Stimulated activated CD4-positive, alpha-beta T cell treated with anti-CD3 and anti-CD28 coated beads, Interleukin-15, amount 100 ng/mL, for 1 hour (primary cell): ENCODE measurements at places on chromosomes 11 and 22.
A peak's percentile ranks its signal among the peaks of the same experiment; 100 is the strongest.

- no peak for DNase-seq
Measured at GRCh38 chr11:34444428-34444827, 5.7 kb downstream of the CAT start.

- no peak for DNase-seq
Measured at GRCh38 chr11:37612146-37612545, 1014.1 kb upstream of the RAG2 start.

GRCh38 chr22:29912605-29913398, 29.8 kb downstream of the MTMR3 start:
- no peak for DNase-seq

GRCh38 chr11:75371949-75372876, 20.8 kb upstream of the ARRB1 start:
- DNase-seq = no peak

- DNase-seq = no peak
Measured at GRCh38 chr22:48742191-48742555, 1085.5 kb downstream of the BRD1 start.

DNA sequence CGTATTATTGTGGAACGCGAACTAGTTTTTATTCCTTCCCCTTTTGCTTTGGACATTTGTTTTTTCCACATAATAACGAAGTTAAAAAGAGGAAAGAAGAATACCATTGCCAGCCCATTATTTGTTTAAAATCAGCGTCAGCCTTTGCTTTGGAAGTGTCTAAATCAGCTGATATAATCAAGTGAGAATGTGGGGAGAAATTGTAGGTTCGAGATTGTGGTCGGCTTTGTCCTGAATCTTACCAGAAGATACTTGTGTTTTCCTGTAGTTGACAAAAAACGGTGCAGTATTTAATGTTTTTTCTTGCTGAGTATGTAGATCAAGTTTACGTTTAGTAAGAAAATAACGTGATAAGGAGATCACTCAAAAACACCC, 935 bp downstream of the ZNF143 start:
- DNase-seq = no peak

DNA sequence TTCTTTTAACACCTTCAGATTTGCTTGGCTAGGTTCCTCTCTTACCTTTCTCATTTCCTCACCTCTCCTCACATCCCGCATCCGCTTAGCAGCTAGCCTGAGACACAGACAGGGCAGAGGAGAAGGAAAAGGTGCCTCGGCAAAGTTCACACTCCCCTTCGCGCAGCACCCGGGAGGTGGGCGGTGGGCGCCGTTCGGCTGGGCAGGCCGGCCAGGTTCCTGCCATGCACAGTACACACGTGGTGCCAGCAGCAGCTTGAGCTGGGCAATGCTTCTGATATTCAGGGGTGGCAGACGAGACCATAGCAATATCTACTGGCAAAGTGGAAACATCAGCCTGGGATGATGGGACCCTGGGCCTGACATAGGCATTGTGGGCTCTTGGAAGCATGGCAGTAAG, 3.3 kb downstream of the NTM start:
- no peak for DNase-seq

DNA sequence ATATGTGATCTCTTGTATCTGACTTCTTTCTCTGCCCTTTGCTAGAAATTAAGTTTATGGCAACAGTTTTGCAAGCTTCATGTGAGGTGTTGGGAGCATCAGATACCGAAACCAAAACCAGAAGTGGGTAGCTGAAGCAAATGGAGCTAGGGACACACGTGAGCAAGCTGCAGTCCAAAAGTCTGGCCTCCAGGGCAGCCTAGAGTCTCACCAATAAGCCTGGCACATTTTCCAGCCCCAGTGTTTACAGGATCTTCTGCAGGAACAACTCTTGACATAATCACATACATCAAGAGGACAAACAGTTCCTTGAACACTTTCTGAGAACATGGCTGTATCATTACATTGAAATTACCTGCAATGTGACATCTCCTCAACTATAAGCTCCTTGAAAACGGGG, 114.1 kb downstream of the LARGE1 start:
- no peak for DNase-seq

GRCh38 chr22:25025491-25026400, 73.2 kb downstream of the KIAA1671 start:
- no peak for DNase-seq

- DNase-seq = no peak
Measured at GRCh38 chr11:123086305-123086704, 24.4 kb upstream of the HSPA8 start.

DNA sequence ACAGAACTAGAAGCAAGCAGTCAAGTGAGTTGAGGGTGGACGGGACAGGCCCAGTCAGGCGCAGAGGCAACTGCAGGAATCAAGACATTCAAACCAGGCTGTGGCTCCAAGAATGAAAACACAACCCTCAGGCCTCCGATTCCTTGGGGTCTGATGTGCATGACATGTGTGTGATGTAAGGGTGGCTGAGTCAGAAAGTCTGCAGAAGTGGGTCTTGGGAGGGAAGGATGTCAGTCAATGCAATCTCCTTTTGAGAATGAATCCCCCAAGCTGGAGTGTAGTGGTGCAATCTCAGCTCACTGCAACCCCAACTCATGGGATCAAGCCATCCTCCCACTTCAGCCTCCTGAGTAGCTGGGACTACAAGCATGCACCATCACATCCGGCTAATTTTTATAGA, 15.9 kb upstream of the PDE2A start:
- DNase-seq = no peak

DNA sequence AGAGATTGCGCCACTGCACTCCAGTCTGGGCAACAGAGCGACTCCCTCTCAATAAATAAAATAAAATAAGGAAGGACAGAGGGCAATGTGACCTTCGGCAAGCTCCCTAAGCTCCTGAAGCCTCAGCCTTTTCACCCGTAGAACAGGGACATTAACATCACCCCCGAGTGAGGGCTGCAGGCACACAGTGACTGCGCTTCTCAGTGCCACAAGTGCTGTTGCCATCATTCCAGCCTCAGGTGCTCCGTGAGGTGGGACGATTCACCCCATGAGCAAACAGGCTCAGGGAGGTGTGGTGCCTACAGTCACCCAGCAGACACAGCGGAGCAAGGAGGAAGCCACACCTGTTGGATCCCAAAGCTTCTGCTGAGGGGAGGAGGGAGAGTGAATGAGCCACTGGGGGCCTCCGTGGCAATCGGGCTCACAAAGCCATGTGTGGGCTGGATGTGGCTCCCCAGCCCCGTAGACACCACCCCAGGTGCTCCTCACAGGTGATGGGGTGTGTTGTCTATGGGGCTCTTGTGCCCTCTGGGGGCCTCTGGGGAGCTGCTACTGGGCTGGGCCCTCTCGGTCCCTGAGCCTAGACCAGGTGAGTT, 9.1 kb upstream of the TCF20 start:
- no peak for DNase-seq

DNA sequence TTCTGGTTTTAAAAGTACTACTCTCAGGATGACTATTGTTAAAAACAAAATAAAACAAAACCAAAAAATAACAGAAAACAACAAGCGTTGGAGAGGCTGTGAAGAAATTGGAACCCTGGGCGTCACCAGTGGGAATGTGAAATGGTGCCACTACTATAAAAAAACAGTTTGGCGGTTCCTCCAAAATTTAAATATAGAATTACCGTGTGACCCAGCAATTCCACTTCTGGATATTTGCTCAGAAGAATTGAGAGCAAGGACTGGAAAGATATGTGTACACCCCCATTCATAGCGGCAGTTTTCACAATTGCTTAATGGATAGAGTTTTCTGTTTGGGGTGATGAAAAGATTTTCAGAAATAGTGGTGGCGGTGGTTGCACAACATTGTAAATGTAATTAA, 8.6 kb downstream of the APOA4 start:
- DNase-seq = no peak

GRCh38 chr11:115347106-115347505, 157.1 kb downstream of the CADM1 start:
- no peak for DNase-seq

- no peak for DNase-seq
Measured at GRCh38 chr11:115257678-115258077, 246.5 kb downstream of the CADM1 start.

GRCh38 chr11:3000032-3000961, 8.2 kb upstream of the NAP1L4 start:
- no peak for DNase-seq

DNA sequence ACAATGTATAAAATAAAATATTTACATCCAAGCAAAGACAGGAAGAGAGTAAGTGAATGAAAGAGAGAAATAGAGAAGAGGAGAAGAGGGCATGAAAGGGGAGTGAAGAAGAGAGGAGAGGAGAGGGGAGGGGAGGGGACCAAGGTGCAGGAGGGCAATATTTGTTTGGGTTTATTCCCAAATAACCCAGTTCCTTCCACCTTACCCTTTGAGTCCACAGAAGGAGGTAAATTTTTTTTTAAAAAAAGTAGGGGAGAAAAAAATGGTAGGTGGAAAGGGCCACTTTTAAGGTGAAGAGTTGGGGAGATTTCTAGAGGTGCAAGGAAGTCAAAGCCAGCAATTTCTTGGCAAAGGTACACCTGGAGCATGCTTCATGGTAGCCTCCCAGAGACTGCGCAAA, 2.1 kb upstream of the OR5AN1 start:
- no peak for DNase-seq

GRCh38 chr22:36053242-36054147, 24.9 kb upstream of the RBFOX2 start:
- DNase-seq = no peak

DNA sequence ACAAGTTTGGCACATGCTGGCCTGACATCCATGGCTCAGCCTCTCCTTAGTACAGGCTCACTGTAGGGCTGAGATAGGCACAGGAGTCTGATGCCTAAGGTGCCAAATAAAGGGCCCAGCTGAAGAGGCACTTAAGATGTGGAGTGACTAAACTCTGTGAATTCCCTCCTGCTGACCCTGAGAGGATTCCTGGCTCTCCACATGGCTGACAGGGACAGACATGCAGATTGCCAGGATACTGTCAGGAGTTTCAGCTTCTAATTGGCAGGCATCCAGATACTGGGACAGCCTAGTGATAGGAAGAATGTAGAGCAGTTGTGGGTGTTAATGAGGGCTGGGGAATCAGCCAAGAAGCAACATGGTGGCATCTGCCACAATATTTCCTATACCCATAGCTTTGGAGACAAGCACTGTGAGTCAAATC, 558.7 kb downstream of the INSC start:
- no peak for DNase-seq

DNA sequence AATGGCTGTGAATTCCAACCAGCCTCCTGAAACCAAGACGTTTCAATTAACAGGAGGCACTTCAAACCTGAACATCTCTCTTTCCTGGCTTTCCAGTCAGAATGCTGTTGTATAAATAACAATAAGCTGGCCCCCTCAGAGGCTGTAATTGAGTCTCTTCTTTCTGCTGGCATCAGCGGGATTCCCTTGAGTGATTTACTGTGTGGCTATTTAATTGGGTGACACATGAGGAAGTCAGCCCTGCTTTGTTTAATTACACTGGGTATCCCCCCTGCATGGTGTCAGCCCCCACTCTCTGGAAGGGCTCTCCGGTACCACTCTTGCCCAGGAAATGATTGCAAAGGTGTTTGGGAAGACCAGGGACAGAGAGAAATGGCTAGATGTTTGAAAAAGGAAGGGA, 101.6 kb downstream of the NTM start:
- no peak for DNase-seq

DNA sequence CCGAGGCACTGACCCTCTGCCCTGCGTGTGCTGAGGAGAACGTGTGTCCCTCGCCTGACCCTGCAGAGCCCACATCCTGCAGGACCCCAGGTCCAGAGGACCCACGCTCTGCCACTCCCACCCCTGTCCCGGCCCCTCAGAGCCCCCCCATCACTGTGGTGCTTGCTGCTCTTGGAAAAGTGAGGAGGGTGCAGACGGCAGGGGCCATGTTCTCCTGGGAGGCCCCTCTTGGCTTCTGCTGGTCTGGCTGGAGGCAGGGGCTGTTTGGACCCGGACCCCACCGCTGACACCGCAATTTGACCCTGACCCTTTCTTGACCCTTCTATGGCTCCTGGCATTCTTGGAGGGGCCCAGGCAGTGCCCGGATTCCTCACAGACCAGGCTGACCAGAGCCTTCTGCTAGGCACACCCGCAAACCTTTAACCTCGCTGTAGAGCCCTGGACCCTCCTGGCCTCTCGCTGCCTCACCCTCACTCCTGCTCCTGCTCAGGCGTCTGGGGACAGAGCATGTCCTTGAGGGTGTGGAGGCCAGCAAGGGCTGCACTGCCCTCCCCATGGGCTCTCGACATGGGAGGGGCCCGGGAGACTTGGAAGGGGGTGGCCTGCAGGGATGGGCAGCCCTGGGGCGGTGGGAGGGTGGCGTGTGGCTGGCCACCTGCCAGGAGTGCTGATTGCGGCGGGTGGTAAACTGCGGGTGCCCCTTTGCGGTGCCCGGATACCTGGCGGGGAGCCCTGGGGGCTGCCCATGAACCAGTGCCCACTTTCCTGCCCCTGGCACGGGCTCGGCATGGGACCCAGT, 37.0 kb upstream of the MUC5AC start:
- no peak for DNase-seq

- DNase-seq = no peak
Measured at GRCh38 chr22:43515411-43515810, 103.6 kb downstream of the MPPED1 start.

- peak; percentile 8 for DNase-seq
Measured at GRCh38 chr11:45252134-45252856, 33.8 kb downstream of the SYT13 start.

- DNase-seq = no peak
Measured at GRCh38 chr22:49845241-49845640, 8.4 kb upstream of the ZBED4 start.

DNA sequence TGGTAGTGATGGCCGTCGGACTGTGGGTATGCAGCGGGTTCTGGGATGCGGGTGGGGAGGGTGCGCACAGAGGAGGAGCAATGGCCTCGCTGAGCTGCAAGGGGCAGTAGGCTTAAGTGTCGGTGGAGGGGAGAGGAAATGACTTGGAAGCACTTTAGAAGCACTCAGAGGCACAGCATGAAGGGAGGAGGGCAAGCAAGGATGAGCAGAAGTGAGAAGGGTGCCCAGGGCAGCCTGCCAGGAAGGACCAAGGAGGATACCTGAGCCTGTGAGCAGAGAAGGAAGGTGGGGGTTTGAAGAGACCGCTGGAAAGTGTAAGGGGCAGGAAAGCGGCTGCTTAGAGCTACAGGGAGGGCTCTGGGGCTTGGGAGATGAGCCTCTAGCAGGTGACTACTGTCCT, 330 bp downstream of the SLC5A1 start:
- DNase-seq = no peak

DNA sequence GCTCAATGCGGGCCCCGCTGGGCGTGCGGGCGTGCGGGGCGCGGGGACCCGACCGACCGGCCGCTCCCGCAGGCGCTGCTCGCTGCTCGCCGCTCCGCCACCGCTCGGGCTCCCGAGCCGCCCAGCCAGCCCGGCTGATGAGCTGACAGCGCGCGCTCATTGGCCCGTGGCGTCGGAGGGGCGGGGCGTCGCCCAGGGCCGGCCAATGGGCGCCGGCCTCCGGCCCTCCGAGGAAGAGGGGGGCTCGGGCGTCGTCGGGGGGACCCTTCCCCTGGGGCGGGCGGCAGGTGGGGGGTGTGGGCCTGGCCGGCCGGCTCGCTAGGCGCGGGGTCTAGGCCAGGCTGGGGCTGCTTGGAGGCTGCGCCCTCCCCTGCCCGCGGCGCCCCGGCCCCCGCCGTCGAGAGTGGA, at the start of gene SCUBE1:
SCUBE1 (minus strand) TSS at position 111 of the 408 bp plus-strand sequence. CDS start 111 bp downstream, outside the sequence.
- DNase-seq = no peak

- DNase-seq = no peak
Measured at GRCh38 chr11:96014217-96014616, 90.3 kb upstream of the MTMR2 start.

- DNase-seq = peak; percentile 90
Measured at GRCh38 chr11:33700502-33701271, at the start of gene C11orf91. TSS of gene C11orf91 (minus strand) at chr11:33700826. CDS start at chr11:33700740, 86 bp downstream.

GRCh38 chr22:19233189-19233661, 54.7 kb upstream of the SLC25A1 start:
- DNase-seq = no peak
